ENCODE measurements at places on chromosomes 6 and 20. TPM values are rescaled to one million over a fixed set of nuclear protein-coding genes. Genes with fewer than 3 reads are reported as not detected.
A peak's percentile ranks its signal among the peaks of the same experiment; 100 is the strongest.

The LY6G5C gene
- polyA plus RNA-seq: 2.7 TPM

GRCh38 chr20:61290721-61291120, 38.7 kb downstream of the CDH4 start:
- no peak for DNase-seq

DNA sequence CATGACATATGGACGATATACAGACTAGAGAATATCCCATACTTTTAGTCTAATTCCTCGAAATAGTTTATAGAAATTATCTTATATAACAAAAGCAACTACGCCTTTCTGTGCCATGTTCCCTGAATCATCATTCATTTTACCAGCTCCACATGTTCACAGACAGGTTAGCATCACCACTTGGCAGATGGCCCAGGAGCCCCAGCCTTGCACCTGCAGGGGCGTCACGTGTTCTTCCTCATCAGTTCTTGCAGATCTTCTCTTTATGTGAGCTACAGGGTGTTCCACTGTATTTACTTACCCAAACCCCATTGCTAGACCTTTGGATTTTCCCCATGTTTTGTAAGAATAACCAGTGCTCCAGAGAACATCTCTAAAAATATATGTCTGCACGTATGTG, 12.6 kb upstream of the BNIP5 start:
- no peak for DNase-seq

The SLCO4A1 gene
- polyA plus RNA-seq: 0.09 TPM

GRCh38 chr6:165455488-165455887, 146.1 kb upstream of the C6orf118 start:
- DNase-seq: no peak

- no peak for DNase-seq
Measured at GRCh38 chr6:45966340-45966739, 49.3 kb downstream of the CLIC5 start.

DNA sequence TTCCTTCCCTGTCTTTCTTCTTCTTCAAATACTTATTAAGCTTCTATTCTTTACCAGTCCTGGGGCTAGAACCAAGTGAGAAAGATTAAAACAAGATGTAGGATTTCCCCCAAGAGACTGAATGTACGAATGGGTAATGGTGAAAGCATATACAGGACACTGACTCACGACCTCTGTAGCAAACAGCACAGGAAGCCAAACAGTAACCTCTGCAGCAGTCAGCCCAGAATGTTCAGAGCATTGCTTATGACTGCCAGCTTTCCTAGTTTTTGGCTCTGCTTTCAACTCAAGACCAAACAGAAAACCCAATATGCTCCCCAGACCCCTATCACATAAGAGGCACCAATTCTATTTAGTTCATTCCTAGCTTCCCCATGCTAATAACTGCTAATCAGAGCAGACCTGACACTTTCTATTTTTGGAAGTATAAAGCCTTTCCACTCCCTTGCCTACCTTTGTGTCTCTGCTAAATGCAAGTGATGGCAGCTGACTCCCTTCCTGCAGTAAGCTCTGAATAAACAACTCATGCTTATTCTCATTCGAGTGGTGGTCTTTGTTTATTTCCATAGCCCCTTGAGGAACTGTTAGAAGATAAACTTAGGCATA, 690.6 kb downstream of the EPM2A start:
- peak; percentile 49 for DNase-seq

DNA sequence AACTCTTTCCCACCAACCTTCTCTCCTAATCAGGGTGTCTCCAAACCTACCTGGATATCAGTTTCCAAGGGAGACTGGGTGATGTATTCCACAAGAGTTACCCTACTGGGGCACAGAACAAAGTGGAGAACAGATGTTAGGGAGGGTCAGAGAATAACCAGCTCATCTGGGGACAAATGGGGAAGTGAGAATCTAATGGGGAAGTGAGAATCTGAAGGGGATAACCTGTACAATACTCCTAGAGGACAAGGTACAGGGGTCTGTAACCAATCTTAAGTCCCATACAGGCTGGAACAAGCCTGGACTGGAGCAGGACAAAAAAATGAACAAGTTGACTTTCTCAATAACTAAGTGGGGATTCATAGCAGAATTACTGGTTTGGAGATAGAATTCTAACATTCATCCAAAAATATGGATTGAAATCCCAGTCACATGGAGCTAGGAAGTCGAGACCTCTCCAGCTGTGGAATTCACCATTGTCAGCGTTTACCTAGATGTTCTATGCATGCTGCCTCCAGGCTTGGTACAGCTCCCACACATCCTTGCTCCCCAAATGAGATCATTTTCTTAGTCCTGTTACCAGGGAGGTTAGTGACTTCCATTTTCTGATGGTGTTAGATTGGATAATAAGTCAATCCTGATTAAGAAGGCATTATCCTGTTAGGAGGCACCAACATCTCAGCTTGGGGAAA, 214.8 kb upstream of the MOCS1 start:
- DNase-seq: no peak

DNA sequence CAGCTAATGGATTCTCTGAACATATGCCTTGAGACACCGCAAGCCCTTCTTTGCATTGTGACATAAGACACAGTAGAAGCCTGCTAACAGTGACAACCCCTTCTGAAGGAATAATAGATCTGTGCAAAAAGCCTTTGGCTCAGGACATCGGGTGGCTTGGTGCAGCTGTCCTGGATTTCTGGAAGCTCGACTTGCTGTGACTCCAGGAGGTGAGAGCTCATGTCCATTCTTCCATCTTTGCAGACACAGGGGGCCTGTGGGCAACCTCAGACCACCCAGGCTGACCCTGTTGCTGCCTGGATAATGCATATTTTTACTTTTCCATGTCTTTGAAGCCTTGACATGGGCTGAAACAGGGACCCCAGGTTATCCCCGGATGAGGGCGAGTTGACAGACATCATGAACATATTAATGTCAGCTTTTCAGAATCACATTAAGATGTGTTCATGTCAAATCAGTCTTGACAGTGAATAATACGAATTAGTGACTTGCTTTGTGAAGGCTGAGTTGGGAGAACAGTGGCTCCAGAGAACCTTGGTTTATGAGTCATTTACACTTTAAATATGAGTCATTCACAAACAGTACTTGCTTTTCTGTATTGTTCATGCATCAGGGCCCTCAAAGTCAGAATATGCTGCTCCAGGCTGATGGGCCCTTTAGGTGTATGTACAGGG, 66.8 kb upstream of the IYD start:
- no peak for DNase-seq

DNA sequence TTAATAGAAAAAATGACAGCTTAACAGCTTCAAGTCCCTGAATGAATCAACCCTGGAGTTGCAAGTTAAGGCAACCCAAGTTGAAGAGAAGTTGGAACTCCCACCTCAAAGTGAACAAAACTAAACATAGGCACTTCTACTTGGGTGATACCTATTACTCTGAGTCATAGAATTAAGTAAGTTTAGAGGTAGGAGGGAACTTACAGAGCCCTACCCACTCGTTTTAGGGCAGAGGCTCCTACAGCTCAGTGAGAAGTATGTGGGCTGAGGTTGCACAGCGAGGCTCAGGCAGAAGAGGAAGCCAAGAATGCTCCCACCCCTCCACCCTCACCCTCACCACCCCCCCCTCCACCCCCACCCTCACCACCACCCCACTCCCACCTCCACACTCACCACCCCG, 42.2 kb downstream of the NFATC2 start:
- no peak for DNase-seq

The MATN4 gene
- 0.04 TPM for polyA plus RNA-seq

- DNase-seq: no peak
Measured at GRCh38 chr6:71486461-71486860, 197.8 kb downstream of the OGFRL1 start.

- DNase-seq: no peak
Measured at GRCh38 chr20:13141546-13141945, 79.5 kb upstream of the ISM1 start.

DNA sequence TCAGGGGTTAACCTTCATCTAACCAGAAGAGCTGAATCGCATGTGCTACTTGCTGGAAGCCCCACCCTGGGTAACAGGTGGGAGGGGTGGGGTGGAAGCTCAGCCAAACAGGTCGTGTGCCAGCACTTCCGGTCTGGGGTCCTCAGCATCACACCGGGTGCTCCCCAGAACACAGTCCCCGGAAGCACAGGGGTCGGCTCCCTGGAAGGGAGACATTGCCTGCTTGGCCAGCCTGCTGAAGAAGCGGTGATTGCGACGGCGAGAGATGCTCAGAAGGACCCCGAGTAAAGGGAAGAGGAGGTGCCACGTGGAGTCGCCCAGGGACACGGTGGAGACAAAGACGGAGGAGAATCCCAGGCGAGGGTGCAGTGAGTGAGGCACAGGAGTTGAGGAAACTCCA, 36.5 kb downstream of the MYT1 start:
- DNase-seq: no peak

The PAQR8 gene
- polyA plus RNA-seq: 4.6 TPM

DNA sequence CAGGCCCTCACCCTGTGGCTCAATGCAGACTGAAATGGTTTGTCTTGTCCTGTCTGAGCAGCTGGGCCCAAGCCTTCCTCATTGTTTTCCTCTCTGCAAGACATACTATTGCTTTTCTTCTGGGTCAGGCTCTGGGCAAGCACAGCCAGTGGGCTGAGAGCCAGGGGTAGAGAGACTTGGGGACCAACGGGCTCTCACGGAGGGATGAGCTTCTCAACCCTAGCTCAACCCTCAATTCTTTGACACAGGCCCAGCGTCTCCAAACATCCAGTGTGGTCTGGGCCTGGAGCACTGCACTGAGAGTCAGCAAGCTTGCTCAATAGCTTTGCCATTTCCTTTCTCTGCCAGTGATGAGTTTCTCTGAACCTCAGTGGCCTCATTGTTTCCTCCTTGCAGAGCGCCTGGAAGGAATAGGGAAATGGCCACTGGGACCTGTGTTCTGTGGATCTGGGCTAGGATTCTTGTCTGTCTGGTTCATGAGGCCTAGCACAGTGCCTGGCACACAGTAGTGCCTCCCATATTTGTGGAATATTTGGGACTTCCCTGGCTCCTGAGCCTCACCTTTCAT, 9.3 kb downstream of the ANGPT4 start:
- DNase-seq: no peak
